ENCODE measurements at places on chromosomes 11 and 22.

GRCh38 chr11:67498544-67498972 lies 6.6 kb downstream of the PITPNM1 start:
- no peak for DNase-seq

GRCh38 chr22:42871146-42872050 lies 14.3 kb upstream of the ARFGAP3 start:
- no peak for DNase-seq

GRCh38 chr11:1023811-1024596 lies 12.5 kb downstream of the MUC6 start:
- DNase-seq: no peak

DNA sequence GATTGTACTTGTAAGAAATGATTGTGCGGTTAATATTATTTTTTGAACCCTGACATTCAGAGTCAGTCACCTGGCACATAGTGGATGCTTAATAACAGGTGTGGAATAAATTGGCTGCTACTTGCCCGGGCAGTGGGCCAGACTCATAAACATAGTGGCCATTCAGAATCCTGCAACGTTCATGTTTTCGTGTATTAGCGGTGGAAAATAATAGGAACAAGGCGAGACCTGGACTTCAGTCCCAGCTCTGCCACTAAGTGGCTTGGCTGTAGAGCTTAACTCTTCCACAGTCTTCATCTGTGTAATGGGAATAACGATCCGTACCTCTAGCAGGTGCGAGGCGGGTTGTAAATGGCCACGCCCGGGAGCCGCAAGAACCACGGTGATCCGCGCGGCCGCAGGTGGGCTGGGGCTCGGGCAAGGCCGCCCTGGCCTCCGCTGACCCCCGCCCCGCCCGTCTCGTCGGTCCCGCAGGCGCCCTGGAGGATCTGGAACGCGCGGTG lies 761 bp upstream of the TMEM25 start:
- peak; percentile 48 for DNase-seq

DNA sequence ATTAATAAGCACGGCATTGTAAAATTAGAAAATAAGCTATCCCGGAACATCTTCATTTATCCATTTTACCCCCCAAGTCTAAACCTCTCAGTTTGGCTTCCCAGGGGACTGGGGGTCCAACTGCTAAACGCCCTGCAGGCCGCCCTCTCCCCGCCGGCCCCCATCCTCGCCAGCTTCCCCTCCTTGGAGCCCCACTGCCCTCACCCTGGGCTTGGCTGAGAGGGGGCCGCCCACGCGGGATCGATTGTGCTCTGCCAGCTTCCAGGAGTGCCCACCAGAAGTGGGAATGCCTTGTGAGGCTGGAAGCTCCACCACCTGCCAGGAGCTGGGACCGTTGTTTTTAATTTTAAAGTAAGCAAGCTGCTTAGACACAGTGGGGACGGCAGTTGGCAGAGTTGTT lies 353.5 kb downstream of the TBC1D22A start:
- no peak for DNase-seq

DNA sequence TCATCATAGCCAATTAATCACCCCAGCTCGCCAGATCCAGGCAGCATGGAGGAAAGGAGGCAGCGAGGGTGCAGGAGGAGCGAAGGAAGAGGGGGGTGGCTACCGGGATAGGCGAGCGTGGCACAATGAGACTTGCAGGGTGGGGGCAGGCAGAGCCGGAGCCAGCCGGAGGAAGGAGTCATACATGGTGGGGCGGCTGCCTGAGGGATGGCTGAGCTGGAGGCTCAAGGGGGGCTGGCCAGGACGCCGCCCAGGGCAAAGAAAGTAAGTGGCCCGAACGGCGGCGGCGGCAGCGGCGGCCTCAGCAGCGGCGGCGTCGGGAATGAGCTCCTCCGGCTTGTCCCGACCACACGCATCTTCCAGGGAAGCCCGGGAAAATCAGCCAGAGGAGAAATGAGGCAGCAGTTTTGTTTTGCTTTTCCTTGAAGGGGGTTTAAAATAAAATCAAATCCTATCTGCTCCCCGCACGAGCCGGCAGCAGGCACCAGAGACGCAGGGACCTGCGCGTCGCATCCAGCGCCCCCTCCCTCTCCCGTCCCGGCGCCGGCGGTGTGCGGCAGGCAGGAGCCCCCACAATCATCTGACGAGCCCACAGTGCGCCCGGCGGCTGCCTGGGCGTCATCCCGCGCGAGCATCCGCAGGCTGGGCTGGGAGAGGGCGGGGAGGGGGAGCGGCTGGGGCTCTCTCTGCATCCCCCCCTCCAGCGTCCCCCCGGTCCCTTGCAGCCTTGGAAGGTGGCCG lies 263.6 kb downstream of the CTTN start:
- no peak for DNase-seq

DNA sequence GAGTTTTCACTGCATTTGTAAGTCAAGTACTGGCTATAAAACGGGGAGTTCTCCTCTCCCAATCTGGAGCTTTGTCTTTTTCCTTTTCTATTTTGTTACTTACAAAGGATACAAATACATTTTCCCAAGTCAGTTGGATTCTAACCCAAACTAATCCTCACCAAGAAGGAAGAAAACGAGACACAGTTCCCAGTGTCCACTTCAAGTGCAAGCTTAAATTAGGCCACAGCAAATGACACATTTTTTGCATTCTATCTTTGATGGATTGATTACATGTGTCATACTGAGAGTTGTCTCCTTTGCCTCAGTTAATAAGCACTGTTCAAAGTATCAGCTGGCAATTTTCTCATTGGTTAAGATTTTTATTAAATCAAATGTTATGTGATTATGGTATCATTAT lies 296.7 kb upstream of the ANO5 start:
- no peak for DNase-seq

- DNase-seq: peak; percentile 74
Observed at GRCh38 chr11:82867495-82868082, 32.6 kb downstream of the PRCP start.

- no peak for DNase-seq
Observed at GRCh38 chr11:36053862-36054261, 110.0 kb downstream of the LDLRAD3 start.

DNA sequence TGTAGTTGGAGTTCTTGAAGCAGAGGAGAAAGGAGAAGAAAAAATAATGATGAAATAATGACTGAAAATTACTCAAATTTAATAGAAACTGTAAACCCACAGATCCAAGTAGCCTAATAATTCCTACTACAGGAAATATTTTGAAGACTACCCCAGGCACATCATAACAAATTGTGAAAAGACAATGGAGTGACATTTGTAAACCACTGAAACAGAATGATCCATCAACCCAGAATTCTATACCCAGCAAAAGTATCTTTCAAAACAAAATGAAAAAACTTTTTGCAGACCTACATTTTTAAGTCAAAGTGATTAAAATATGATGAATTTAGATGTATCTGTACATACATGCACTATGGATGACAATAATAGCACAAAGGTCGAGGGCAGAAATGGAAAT lies 194.6 kb downstream of the TMEM135 start:
- no peak for DNase-seq

GRCh38 chr11:87097582-87097981 lies 59.8 kb downstream of the TMEM135 start:
- peak; percentile 49 for DNase-seq

DNA sequence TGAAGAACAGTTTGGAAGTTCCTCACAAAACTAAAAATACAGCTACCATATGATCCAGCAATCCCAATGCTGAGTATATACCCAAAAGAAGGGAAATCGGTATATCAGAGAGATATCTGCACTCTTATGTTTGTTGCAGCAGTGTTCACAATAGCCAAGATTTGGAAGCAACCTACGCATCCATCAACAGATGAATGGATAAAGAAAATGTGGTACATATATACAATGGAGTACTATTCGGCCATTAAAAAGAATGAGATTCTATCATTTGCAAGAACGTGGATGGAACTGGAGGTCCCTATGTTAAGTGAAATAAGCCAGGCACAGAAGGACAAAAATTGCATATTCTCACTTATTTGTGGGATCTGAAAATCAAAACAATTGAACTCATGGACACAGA lies 46.5 kb downstream of the XRRA1 start:
- no peak for DNase-seq

GRCh38 chr22:45166932-45167331 lies 3.2 kb downstream of the NUP50 start:
- no peak for DNase-seq
